ENCODE measurements at places on chromosomes 7 and 10.

DNA sequence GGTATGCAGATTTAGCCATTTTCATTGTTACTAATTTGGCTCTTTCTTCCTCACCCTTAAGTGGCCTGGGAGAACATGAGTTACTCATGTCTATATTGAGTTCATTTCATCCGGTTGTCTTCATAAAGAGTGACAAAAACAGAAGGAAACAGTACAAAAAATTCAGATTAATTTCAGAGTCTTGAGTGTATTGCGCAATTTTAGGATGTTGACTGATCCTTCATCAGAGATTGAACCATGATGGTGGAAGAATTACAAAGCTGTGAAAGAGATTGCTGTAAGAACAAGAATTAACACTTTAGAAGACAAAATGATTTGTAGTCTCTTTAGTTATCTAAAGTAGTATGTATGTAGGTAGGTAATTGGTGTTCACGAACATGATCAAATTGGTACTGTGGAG is 194.0 kb upstream of the PPP1R3A start:
- DNase-seq = no peak

DNA sequence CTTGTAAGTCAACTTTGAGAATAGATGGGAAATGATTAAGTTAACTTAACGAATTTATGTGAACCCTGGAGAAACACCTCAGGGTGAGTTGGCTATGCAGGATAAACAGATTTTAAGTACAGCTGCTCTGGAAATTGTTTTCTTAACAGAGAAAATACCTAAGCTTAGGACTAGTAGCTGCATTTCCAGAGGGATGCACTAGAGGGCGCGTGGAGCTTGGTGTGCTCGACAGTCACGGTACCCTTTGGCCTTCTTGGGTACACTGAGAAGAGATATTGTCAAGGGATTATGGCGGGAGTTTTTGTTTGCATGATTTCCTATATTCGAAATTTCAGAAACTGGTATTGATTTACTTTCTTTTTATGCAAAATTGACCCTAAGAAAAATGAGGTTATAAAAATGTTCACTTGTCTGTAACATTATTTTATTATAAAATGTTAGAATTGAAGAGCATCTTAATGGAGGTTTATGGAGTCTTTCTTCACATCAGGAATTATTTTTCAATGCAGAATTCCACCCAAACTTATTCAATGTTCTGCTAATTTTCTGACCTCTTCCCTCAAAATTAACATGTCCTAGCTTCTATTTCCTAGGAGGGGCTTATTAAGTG is 58.4 kb upstream of the MYO3A start:
- peak; percentile 66 for DNase-seq

GRCh38 chr10:119871881-119872609 is 598 bp downstream of the MCMBP start:
- DNase-seq = peak; percentile 58

GRCh38 chr7:128203047-128203491 is 38.0 kb upstream of the LEP start:
- no peak for DNase-seq

DNA sequence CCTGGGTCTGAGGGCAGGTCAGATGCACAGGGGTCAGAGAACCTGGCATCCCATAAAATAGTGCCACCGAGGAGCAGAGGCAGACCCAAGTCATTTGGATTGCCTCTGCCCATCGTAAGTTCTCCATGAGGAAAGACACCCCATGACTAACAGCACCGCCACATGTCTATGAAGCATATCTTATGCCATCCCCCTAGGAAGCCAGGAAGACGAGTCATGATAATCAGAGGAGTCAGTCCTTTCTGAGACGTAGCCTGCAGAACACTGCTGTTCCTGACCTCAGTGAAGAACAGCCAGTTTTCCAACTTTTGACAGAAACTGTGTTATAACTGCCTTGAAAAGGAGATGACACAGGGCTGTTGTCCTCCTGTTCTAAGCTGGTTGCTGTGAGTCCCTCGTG is 51.2 kb downstream of the INSYN2A start:
- DNase-seq = peak; percentile 59

Data from AG20443 (cell line).